Esophagus squamous epithelium (tissue), 5 donors: ENCODE measurements at places on chromosomes 3 and 15. TPM values are rescaled to one million over a fixed set of nuclear protein-coding genes. Genes with fewer than 3 reads are reported as not detected.

DNA sequence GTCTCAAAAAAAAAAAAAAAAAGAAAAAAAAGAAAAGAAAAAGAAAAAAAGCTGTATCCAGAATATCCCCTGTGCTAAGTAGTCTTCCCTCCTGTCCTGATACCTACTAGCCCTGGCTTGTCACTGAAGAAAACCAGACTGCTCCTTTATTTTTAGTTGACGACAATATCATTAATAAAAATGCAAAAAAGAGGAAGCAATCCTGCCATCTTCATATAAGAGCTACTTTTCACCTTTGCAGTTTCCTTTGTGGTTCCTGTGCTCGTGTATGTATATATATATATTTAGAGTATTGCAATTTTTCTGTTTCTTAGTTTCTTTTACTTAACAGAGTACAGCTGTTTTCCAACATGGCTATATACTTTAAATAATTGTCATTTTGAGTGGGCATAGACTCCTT lies 13.6 kb downstream of the C3orf20 start:
- H3K4me1 ChIP-seq, result no peaks in the 10 kb centered on the region
- H3K4me3 ChIP-seq, result no peak overlapping the region
- H3K27me3 ChIP-seq, result no peaks in the 10 kb centered on the region
- no peaks in the 10 kb centered on the region for H3K36me3 ChIP-seq

DTWD1 gene
- 12.4 TPM for total RNA-seq

B3GNT5 gene
- total RNA-seq, result 29.8 TPM

DNA sequence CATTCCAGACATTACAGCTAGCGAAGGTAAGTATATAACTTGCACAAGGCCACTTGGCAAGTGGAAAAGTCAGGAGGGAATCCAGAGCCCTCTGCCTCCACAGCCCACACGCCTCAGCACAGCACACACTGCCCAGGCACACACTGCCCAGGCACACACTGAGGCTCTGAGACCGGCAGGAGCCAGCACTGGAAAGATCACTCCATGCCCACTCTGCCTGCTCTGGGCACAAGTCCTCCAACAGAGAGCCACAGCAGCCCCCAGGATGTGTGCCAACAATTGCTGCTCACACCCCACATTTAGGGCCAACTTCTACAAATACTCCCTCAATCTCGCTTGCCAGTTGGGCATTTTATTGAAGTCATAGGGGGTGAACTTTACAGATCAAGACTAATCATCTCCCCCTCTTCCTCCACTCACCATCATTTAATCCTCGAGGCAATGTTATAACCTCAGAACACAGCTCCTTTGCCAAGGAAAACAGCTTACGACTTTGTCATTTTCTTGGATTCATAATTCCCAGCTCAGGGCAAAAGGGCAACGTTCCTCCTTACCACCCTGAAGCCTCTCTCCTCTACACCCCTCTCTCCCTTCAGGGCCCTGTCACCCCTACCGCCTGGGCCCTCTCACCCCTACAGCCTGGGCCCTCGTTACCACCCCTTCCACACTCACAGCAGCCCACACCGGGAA lies 53.0 kb upstream of the TPM1 start:
- H3K4me1 ChIP-seq, result no peaks in the 10 kb centered on the region
- H3K27ac ChIP-seq, result no peak overlapping the region
- DNase-seq, result no peak
- H3K27me3 ChIP-seq, result no peaks in the 10 kb centered on the region
- H3K36me3 ChIP-seq, result no peaks in the 10 kb centered on the region
- H3K4me3 ChIP-seq, result no peak overlapping the region

GRCh38 chr15:67531379-67531914 lies 10.5 kb downstream of the C15orf61 start:
- H3K36me3 ChIP-seq, result peaks cover 34% of the 10 kb centered on the region
- no peaks in the 10 kb centered on the region for H3K27me3 ChIP-seq
- H3K27ac ChIP-seq, result no peak overlapping the region
